ENCODE measurements at places on chromosomes 5 and 9.

DNA sequence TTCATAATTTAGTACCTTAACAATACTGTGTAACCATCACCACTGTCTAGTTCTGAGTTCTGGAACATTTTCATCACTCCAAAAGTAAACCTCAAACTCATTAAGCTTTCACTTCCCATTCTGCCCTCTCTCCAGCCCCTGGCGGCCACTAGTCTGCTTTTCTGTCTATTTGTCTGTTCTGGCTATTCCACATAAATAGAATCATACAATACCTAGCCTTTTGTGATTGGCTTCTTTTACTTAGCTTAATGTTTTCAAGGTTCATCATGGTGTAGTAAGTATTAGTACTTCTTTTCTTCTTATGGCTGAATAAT lies 138.7 kb downstream of the RAPGEF6 start:
- no peak for DNase-seq

GRCh38 chr9:76607730-76608436 lies 148.9 kb downstream of the GCNT1 start:
- DNase-seq = no peak

DNA sequence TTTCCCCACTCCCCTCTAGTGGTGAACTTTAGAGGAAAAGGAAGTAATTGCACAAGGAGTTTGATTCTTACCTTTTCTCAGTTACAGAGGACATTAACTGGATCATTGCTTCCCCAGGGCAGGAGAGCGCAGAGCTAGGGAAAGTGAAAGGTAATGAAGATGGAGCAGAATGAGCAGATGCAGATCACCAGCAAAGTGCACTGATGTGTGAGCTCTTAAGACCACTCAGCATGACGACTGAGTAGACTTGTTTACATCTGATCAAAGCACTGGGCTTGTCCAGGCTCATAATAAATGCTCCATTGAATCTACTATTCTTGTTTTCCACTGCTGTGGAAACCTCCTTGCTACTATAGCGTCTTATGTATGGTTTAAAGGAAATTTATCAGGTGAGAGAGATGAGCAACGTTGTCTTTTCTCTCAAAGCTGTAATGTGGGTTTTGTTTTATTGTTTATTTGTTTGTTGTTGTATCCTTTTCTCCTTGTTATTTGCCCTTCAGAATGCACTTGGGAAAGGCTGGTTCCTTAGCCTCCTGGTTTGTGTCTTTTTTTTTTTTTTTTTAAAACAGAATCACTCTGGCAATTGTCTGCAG lies 25.3 kb downstream of the SLC22A5 start:
- DNase-seq = no peak

- DNase-seq = no peak
Measured at GRCh38 chr5:17737092-17737491, 102.8 kb downstream of the TAF11L14 start.

Data from activated T-helper 1 cell treated with anti-CD3 and anti-CD28 coated beads, Interleukin-2, amount 50 U/mL, for 16 hours (primary cell).